OCI-LY7 (cell line): ENCODE measurements at places on chromosomes 7 and 10.

DNA sequence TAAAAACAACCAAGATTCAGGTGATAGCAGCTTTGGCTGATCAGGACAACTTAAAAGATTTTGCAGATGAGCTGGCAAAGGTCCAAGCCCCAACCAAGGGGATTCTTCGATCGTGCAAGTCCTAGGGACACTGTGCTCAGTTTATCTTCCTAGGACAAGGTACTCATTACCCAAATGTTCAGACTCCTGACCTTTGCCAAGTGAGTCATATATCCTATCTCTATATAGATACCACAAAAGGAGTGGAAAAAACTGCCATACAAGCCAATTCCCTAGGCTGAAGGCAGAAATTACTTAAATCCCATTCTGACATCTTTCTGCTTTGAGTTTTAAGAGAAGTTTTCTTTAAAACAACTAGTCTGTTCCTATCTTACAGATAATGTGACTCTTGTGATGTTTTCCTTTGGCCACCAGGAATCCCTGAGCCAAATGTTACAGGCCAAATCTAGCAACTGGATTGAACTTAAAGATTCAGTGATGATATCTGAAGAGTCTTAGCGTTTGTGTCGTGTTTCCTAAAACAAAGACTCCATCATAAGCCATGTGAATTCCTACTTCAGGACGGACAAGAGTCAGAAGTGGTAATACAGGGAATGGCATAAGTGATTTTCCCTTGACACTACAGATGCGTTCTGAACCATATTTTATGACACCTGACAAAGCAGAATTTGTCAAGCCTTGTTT, 142.6 kb upstream of the ASAH2 start:
- no peak for DNase-seq

GRCh38 chr7:83613232-83613631, 35.7 kb downstream of the SEMA3E start:
- DNase-seq, result no peak

DNA sequence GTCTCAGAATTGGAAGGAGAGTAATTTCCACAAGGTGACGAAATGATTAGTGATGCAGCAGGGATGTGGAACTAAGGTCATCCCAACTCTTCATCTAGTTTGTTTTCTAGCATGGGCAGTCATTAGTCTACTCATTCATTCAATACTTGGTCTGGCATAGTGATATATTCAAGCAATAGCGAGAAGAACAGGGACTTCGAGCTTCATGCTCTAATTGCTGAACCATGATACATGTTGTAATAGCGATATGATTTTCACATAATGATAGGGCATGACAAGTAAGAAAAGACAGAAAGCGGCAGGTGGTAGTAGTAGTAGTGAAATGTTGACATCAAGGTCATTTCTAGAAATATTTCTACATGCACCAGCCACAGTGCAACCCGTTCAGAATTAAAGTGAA, 652.1 kb downstream of the PHTF2 start:
- no peak for DNase-seq

- DNase-seq, result peak; percentile 31
Measured at GRCh38 chr10:84076540-84077195, 62.6 kb upstream of the GHITM start.

DNA sequence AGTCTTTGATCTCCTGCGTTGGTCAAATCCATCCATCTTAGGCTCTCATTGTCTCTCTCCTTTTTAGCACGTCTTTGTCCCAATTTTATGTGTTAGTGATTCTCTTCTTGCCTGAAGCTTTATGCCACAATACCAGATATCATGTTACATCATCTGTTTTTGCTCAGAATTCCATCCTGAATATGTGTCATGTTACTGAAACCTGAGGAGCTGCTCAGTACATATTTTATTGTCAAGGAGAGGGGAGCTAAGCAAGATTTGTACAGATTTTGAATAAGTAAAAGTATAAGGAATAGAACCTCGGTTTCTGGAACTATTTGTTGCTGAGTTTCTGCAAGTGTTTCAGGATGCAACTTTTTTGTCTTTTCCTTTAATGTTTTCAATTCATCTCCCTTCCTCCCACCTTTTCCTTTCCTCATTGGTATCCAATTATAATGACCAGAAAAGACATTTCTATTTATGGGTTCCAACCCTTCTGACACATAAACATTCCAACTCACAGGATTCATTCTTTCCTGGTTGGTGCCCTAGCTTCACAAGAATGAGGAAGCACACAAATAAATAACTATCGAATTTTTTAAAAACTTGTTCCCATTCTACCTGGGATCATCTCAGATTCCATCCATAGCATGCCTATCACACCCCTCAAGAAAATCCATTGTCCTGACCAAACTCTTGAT, 291.8 kb downstream of the CRPPA start:
- DNase-seq, result no peak

DNA sequence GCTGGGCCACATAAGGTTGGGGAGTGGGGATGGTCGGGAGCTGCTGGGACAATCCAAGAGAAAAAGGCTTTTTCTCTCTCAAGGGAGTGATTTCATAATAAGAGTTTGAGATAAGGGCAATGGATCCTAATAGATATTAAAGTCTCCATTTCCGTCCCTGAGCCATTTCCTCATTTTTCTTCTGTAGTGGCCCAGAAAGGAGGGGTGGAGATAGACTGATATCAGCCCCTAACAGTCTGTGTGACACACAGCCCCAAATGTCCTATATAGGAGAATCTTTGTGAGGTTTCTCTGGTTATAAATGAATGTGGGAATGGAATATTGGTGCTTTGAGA, 35.2 kb downstream of the PRSS2 start:
- no peak for DNase-seq

- DNase-seq, result no peak
Measured at GRCh38 chr10:24086296-24087086, 122.4 kb upstream of the KIAA1217 start.

- DNase-seq, result no peak
Measured at GRCh38 chr7:105874055-105874454, 2.3 kb downstream of the ATXN7L1 start.

GRCh38 chr10:117555863-117556262, 13.3 kb downstream of the EMX2 start:
- DNase-seq, result no peak

- DNase-seq, result no peak
Measured at GRCh38 chr7:72170475-72170874, 241.7 kb downstream of the CALN1 start.

- peak; percentile 78 for DNase-seq
Measured at GRCh38 chr10:68826764-68827591, at the start of gene STOX1. TSS of gene STOX1 (plus strand) at chr10:68827531. CDS start at chr10:68827624, 93 bp downstream.

DNA sequence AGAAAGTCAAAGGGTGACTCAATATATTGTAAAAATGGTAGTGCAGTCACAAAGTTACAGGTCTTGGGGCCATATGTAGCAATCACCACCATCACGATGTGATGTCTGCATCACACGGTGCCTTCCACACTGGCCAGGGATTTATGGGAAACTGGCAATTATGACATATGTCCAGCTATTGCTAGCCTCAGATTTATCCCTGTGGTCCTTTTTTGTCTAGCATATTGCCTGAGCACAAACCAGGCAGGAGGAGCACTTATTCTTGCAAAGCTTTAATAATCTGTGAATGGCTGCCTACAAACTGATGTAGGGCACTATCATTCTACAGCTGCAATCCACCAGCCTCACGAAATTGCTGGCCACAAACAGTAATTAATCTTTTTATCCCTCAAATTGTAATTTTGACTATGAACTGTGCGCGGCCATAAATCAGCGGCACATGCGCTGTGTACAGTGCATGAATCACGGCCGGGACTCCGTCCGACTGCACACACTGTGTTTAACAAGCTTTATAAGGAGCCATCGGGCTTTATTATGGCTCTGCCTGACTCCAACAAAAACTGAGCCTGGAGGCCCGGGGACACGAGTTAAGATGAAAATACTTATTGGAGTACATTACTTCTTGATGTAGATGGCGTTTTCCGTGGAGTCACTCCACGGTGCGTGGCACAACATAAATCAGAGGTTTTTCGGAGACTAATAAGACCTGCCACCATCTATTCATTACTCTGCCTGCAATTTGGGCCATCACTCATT, 115.2 kb downstream of the EBF3 start:
- DNase-seq, result no peak

GRCh38 chr7:87926581-87927461, 7.2 kb upstream of the ADAM22 start:
- DNase-seq, result peak; percentile 56

GRCh38 chr7:80225361-80225760, 90.7 kb downstream of the GNAI1 start:
- DNase-seq, result no peak

DNA sequence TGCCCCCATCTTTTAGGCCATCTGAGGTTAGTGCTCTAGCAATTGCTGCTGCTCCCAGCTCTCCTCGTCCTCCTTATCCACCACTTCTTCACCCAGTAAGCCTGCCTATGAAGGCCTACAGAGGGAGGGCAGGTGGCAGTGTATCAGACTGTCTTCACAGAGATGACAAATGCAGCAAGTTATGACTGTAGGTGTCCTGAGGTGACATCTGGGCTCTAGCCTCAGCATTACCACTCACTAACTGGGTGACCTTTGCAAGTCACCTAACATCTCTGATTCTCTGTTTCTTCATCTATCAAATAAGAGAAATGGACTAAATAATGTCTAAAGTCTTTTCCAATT, 151.6 kb downstream of the NOC3L start:
- no peak for DNase-seq

DNA sequence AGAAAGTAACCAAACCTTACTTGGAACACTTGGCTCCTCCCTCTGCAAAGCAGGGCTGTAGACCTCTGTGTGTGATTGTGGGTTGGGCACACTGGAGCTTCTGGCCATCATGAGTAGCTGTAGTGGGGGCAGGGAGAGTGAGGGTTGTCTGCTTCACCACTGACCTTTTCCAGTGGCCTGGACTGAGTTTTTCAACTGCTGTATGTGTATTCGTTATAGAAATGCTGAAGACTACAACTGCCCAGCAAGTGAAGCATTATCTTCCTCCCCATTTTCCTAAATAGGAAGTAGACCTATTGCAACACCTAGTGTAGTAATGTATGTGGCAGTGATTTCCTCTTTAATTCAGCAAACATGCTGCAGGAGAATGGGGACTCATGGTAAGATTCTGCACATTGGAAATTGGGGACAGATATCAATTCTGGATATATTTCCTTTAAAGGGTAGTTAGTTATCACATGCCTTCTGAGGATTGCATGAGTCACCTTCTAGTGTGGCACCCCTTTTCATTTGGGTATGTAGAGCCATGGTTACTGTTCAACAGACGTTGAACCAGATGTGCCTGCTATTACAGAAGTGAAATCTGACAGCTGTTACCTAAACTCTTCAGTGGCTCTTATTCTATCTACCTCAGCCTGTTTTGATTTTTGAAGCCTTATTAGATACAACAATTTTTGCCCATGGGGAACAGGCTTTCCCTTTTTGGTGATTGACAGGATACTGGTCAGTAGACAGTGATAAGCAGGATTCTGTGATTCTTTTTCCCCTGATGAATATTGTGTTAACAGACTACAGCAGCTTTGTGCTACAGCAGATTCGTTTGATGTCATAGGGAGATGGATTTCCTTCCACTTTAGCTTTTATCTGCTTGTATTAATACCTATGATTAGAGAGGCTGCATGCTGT, 130.9 kb downstream of the SND1 start:
- peak; percentile 40 for DNase-seq

DNA sequence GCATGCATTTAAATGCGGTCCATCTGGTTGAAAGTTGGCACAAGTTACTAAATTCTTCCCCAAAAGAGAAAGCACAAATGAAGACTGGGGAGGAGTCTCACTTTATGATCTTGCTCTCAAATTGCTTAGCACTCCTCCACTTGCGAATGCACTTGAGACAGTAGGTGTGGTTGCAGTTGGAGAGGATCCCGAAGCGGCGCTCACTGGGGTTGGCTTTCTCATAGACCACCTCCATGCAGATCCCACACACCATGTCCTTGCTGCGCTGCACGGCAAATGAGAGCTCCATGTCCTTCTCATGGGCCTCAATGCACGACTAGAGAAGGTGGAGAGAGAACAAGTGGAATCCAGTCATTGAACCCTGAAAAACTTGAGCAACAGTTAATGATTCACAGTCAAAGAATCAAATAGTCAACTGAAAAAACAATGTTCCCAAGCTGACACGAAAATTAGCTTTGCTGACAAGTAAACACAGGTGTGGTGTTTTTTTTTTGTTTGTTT, 22.7 kb downstream of the MKRN1 start:
- DNase-seq, result no peak

GRCh38 chr10:71663311-71663710, 56.3 kb downstream of the C10orf105 start:
- DNase-seq, result no peak

DNA sequence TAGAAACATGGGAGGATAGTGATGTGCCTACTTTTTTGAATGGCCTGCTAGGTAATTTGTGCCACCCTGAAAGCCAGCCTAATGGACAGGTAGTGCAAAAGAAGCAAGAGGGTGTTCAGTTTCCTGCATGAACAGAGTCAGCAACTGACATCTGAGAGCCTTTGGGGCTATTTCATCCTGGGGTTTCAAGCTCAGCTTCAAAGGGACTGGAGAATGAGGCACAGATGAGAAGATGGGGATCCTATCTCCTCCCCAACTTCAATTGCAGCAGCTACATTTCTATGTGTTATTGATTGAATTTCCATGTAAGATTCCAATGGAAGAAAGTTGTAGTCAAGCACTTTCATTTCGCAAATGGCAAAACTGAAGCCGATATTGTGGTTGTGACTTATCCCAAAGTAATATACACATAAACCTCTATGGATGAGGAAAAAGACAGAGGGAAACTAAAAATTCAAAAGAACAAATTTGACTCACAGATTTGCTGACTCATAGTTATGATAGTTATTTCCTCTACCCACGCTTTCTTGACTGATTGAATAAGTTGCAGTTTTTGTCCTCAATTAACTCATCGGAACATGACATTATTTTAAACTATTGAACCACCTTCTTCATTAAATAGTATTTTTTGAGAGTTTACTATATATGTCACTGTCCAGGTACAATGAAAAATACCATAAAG, 42.6 kb upstream of the NRP1 start:
- no peak for DNase-seq
